ENCODE measurements at places on chromosomes 2 and 18.

GRCh38 chr2:109594246-109594885, 19.4 kb downstream of the SEPTIN10 start:
- no peak for DNase-seq

DNA sequence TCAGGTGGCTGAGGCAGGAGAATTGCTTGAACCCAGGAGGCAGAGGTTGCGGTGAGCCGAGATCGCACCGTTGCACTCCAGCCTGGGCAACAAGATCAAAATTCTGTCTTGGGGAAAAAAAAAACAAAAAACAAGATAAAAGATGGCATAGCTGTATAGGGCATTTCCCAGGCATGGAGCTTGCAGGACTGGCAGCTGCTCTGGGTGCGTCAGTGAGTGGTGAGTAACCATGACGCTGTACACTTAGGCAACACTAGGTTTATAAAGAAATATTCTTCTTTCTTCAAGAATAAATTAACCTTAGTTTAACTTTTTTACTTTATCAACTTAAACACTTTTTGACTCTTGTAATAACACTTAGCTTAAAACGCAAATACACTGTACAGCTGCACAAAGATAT, 15.4 kb downstream of the TGOLN2 start:
- peak; percentile 30 for DNase-seq

DNA sequence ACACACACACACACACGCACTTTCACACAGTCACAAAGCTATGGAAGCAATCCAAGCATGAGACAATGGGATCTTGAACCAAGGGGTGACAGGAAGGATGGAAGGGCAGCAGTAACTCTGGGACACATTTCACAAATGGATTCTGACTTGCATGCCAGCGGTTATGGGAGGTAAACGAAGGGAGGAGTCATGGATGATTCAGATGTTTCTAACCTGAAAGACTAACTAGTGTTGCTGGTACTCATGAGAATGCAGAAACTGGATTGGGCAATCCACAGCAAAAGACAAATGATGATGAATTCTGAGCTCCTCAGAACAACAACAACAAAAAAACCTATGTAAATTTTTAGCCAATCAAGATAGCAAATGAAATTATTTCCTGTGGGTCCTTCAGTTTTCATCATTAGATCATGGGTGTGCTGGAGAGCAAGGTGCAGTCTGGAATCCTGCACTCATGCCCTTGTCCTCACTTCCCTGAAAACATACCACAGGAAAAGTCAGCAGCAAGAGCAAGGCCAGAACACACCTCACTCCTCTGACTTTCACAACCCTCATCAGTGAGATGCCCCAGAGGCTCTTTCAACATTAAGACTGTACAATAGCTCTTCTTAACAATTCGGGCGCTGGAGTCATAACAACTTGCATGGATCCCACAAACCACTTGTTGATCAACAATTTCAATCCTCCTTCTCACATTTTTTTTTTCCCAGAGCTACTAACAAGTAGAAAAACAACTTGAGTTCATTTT, 32.6 kb downstream of the ABCA12 start:
- DNase-seq = no peak

- no peak for DNase-seq
Observed at GRCh38 chr2:168997794-168998193, 33.3 kb downstream of the ABCB11 start.

DNA sequence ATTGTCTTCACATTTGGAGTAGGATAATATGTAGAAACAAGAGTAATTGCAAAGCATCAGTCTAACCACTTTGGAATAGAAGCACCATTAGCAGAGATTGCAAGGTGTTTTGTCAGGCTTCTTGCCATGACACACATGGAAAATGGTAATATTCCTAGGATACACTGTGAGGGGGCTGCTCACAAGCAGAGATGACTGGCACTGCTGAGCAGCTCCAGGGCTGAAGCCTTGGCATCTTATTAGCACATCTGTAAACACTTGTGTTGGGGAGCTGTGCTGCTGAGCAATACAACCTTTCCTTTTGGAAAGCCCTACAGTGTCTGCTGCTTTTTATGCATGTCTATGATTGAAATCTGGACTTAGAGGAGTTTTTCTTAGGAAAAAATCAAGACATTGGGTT, 602.2 kb downstream of the XIRP2 start:
- DNase-seq = no peak

DNA sequence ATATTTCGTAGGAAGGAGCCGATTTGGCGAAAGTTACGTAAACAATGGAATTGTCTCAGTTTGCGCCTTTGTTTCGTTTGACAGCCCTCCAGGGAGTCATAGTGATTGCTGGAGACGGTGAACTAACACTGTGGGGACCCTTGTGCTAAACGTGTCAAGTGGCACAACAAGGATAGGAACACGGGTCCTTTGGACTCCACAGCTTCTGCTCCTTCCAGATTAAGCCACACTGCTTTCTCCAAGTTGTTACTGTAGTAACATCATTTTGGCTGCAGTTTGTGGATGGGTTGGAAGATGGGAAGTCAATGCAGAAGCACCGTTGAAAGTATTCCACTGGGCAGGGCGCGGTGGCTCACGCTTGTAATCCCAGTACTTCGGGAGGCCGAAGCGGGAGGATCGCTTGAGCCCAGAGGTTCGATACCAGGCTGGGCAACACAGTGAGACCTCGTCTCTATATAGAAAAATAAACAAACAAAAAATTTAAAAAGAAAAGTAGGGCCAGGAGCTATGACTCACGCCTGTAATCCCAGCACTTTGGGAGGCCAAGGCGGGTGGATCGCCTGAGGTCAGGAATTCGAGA, 636 bp upstream of the IMMT start:
- DNase-seq = no peak

DNA sequence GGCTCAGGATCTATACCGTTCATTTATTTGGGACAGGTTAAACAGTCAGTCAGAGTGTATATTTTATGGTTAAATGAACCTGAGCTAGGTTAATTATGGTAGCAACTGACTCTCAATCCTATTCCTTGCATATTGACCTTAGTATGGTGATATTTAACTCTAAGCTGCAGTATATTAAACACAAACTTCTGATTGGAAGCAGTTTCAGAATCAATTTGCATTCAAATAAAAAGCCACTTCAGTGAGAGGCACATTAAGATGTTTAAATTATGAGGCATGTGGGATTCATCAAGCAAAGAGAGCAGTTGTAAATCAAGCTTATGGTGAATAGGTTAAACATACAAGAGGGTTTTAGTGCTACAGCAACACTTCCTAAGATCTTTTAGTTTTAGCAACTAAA, 40.4 kb downstream of the FRZB start:
- DNase-seq = peak; percentile 3

DNA sequence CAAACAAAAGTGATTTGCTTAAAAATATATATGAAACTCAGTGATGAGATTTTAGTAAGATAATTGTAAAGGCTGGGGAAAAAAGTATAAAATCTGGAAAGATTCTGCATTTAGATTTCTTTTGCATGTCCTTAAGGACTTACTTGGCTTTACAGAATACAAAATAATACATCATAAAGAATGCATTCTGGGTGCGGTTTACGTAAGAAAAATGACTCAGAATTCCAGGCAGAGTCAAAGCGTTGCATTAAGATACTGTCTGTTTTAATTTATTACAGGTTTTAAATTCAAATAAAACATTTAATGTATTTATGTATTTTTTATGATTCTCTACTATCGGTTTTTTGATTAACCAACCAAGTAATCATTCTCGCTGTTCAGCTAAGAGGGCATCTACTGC, 178.0 kb downstream of the SH3BP4 start:
- DNase-seq = peak; percentile 36

DNA sequence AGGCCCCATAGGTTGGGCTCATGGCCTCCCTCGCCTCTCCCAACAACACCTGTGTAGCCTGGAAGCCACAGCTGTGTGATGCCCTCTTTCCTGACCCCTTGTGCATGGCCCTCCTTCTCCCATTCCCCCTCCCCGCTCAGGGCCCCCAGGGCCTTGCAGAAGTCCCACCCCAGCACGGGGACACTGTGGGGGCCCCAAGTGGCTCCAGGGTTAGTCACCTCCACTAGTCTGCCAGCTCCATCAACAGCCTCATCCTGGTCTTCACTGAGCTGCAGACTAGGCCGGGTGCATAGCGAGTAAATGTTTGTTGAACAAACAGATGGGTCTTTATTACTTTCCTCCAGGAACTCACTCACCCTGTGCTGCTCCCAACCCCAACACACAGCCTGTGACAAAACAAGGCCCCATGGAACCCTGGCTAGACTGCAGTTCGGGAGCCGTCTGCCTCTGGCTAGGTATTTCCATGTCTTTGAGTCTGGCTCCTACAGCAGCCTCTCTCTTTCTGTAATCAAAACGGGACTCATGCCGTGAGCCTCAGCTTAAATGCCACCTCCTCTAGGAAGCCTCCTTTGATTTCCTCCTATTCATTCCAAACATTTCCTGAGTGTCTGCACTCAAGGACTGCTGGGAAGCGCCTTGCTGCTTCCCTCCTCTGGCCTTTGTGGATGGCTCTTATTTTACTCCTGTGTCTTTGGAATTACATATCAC, 109.9 kb upstream of the ID2 start:
- no peak for DNase-seq

DNA sequence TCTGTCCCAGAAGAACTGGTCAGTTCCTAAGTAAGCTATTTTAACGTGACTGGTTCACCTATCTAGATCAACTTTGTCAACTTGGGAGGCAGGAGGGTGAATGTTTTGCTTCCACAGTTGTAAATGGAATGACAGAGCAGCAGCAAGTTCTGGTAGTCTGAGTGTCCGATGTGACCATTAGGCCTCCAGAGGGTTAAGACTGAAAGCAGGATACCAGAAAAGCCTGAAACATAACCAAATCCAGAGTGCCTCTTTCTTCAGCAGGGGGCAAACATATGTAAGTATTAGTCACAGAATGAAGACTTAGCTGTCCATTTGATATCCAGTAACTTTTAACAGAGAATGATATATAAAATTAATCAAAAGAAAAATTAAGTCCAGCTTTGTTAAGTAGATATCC, 9.2 kb downstream of the HOXD3 start:
- DNase-seq = peak; percentile 49

- DNase-seq = no peak
Observed at GRCh38 chr2:40177366-40177765, 274.5 kb downstream of the SLC8A1 start.

GRCh38 chr2:110991911-110992310, 128.8 kb upstream of the BCL2L11 start:
- no peak for DNase-seq

- no peak for DNase-seq
Observed at GRCh38 chr2:111219285-111219684, 98.6 kb downstream of the BCL2L11 start.

DNA sequence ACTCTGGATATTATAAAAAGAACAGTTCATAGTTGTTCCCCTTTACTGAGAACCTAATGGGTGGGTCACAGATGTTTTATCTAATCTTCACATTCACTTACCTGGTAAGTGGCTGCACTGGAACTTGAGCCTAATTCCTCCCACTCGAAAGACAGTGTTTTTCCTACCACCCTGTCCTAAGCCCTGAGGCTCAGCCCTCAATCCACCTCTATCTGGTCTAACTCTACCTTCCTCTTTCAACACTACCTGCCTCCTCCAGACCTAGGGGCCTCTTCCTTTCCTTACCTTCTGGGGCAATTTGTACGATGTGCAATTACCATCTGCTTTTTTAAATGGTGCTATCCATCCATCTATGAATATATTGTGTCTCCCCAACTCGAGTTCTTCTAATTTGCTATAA, 9.7 kb upstream of the KIF3C start:
- no peak for DNase-seq

DNA sequence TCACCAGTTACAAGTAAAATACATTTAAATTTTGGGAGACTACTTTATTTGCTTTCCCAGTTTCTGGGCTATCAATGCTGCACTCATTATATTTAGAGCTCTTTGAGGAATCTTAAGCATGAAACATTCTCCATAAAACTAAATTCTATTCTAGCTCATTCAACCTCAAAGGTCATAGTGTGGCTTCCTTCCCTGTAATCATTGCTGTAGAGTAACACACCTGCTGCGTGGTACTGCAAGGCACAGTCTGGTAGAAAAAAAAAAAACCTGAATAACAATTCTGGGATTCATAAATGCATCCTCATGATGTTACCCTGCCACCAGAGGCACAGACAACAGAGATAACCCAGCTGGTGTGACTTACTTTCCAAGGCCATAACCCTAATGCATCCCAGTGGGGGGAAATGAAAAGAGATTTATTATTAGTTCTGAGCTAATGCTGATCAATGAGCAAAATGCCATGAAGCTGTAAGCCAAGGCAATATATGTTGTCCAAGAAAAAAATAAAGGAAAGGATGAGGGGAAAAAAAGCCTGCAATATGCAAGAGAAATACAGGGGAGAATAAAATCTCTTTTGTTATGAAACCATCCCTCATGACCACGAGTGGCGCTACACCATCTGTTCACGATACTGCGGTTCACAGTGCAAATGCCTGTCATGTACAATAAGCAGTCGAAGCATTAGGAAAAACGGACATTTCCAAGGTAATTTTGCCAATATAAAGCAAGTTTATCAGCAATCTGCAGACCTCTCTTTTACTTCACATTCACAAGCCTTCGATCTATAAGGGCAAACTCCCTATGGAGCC, 1481.6 kb upstream of the PIK3C3 start:
- DNase-seq = no peak

DNA sequence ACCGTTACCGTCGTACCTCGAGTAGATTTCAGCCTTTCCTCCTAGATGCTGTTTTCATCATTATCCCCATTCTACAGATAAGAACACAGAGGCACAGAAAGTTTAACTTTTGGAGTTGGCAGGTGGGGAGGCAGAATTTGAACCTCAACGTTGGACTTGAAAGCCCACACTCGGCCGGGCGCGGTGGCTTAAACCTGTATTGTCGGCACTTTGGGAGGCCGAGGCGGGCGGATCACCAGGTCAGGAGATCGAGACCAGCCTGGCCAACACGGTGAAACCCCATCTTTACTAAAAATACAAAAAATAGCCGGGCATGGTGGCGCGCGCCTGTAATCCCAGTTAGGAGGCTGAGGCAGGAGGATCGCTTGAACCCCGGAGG, 11.5 kb downstream of the CATIP start:
- no peak for DNase-seq

DNA sequence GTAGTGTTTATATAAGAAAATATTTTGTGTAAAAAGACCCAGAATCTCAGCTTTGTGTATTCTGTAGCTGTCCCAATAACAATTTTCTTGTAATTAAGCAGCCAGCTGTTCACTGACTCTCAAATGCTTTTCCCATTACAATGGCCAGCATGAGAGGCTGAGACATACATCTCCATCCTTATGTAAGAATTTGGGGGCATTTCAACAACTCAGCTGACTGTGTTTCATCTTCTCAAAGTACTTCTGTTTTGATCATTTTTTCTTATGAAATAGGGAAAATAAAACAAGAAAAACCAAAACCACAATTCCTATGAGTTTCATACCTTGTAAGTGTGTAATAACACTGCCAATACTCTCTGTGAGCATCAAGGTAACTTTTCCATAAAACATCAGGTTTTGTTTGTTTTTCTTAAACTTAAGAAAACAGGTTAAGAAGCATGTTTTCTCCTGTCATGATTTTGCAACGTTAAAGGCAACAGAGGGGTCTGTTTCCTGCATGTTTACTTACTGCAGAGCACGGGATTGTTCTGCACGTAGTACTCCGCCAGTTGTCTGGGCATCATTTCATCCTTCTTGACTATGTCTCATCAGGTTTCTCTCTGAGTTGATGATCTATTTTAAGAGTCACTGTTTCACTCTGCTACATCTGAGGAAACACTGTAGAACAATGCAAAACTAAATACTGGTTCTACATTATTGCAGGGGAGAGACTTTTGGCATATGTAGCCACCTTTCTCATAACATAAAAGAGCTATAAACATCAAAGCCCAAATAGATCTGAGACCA, 62.9 kb upstream of the CYRIA start:
- no peak for DNase-seq
